H1 (cell line): ENCODE measurements at places on chromosomes 16 and 17.

GRCh38 chr17:37019741-37020129 lies 71.0 kb downstream of the AATF start:
- no peak for DNase-seq

DNA sequence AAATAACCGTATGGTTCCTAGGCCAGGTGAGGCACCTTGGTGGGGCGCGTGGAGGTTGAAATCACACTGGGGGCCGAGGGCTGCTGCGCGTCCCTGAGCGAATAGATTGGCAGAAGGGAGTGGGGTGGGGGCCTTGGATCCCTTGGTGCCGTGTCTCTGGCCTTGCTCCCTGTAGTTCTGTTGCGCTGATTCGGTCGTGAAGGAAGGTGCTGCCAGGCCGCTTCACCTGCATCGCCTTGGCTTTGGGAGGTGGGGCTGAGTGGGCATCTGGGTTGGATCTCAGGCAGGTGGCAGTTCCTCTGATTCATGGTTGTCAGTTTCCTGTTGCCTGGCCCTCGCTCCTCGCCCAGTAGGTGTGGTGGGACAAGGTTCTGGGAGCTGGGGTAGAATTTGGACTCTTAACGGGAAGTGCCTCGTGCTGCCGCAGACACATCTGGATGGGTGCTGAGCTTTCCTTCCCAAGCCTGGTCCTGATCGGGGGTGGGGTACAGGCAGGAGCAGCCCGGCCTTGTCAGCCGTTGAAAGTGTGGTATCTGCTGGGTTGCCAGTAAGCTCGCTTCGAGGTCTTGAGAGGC lies 30.1 kb downstream of the PGS1 start:
- no peak for DNase-seq

- no peak for DNase-seq
Measured at GRCh38 chr17:27318228-27318627, 24.3 kb downstream of the WSB1 start.

DNA sequence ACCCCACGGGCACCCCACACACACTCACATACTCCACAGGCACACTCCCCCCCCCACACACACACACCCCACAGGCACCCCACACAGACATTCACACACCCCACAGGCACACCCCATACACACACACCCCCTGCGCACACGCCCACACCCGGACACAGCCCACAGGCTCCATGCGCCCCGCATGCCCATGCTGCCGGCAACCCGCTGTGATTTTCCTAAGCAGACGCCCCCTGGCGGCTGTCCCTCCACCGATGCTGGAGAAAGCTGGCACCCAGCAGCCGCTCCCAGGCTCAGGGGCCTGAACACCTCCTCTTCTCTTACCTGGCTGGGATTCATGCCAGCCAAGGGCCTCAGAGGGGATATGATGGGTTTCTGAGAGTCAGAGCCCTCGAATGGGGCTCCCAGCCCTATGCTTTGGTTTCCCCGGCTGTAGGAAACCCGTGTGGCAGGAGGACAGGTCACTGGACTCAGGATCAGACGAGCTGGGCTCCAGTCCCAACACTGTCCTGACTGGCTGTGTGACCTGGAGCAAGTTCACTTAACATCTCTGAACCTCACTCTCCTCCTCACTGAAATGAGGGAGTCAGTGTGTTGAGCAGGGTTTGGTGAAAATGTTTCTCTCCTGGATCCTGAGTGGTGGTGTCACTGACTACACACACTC lies 19.6 kb upstream of the TNFRSF13B start:
- peak; percentile 50 for DNase-seq

DNA sequence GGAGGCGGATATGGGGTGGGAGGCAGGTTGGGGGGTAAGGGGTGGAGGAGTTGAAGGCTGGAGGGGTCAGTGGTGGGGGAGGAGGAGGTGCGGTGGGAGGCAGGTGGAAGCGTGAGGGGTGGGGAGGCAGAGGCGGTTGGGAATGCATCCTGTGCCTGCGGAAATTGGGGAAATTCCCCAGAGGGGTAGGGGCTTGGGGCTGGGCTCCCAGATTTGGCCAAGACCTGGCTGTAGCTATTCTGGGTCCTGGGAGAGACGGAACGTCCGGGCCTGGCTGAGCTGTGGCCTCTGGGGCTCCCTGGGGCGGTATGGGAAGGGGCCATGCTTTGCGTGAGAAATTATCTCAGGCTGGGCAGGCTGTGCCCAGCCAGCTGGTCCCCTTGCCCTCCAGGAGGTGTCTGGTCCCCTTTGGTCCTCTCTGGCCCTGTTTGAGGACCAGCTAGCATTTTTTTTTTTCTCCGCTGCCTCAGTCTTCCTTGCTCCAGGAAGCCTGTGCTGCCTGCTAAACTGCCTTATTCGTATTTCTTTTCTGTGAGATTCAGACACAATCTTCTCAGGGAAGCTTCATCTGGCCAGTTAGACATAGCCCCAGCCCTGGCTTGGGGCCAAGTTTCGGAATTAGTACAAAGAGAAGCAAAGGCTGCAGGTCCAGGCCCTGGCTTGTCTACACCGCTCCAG lies 7.3 kb upstream of the TRPV2 start:
- no peak for DNase-seq

DNA sequence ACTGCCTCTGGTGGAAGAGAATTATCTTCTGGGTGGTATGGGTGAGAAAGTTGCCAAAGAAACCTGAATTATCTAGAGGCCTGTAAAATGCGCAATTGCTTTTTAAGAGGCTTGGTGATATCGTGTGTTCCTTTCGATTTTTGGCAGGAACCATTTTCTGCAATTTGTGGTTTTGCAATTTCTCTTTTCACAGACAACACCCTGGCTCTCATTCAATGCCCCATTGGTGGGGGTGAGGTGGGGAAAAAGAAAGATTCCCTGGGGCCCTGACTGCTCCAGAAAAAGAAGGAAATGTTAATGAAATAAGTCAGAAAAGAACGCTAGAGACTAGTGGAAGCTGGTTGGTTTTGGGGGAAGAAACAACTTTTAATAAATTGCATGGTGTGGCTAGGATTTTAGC lies 77.4 kb downstream of the ANKFN1 start:
- DNase-seq, result no peak

GRCh38 chr17:66115246-66115645 lies 76.7 kb downstream of the CEP112 start:
- DNase-seq, result no peak

- no peak for DNase-seq
Measured at GRCh38 chr17:12619459-12620199, 46.1 kb upstream of the MYOCD start.

DNA sequence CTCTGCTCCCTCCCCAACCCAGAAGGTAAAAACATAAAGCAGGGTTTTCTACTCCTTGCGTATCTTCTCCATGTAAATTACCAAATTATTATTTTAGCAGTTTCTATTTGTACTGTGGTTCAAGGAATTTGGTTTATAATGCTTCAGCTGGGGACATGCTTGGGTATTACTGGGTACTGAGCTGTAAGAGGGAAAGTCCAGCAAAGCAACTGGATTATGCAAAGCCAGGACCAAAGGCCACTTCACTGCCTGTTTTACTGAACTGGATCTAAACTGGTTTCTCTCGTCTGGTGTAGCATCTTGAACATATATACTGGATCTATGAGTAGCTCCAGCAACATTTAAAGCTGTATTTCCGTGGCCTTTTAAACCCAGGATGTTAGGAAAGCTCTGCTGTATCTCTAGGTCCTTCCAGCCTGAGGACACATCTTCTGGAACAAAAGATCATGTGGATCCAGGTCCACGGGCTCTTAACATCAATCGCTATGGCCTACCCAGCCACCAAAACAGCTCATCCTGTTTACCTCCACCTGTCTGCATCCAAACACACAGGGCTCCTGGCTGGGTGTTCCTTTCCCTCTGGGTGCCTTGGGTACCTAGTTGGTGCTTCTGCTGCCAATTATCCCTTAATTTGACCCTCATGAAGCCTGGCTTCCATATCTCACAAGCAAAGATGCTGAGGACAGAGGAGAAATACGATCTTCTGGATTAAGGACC lies 7.2 kb downstream of the PMP22 start:
- no peak for DNase-seq

DNA sequence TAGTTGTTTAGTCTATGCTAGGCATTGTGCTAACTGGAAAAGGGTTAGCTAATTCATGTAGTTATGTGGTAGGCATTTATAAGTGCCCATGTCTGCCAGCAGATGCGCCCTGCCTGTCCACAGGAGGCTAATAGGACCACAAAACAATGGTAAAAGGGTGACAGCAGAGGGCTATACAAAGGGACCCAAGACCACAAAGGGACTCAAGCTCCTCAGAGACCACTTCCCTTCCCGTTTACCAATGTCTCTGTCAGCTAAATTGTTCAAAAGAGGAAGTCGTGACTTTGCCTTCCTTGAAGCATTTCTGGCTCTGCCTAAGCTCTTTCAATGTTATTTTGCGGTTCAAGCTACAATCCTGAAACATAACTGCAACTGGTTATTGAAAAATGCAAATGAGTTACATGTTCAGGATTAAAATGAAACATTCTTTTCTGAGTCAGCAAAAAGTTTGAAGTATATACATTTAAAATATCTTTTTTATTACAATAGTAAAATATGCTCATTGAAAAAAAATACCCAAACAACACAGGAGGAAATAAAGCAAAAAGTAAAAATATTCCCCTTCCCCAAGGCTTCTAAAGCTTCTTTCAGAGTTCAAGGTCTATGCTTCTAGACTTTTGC lies 149.2 kb downstream of the MAF start:
- no peak for DNase-seq

DNA sequence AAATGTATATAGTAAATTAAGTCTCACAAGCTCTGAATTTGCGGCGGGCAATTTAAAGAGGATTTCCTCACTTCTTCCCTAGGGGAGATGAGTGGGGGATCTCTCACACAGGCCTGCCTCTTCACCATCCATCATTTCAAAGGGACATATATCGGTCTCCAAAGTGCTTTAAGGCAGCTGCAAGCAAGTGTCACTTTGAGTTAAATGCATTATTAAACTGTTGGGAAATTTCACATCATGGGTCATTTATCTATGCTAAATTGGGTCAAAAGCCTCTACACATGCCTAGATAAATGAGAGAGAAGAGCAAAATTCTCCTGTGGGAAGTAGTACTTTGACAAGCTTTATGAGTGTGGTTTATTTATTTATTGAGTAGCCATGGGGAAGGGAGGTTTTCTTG lies 1106.1 kb upstream of the GOT2 start:
- DNase-seq, result no peak

- no peak for DNase-seq
Measured at GRCh38 chr17:65147955-65148354, 10.8 kb downstream of the RGS9 start.

GRCh38 chr16:3481696-3482658 lies 13.3 kb downstream of the C16orf90 start:
- no peak for DNase-seq

- DNase-seq, result peak; percentile 94
Measured at GRCh38 chr16:23452572-23453337, at the start of gene COG7. Gene COG7 (minus strand): TSS chr16:23453189. CDS start chr16:23452994, 195 bp downstream.

GRCh38 chr16:10536814-10537389 lies 43.5 kb downstream of the EMP2 start:
- DNase-seq, result no peak

- DNase-seq, result no peak
Measured at GRCh38 chr17:3693829-3694231, 2.1 kb downstream of the P2RX5 start.

DNA sequence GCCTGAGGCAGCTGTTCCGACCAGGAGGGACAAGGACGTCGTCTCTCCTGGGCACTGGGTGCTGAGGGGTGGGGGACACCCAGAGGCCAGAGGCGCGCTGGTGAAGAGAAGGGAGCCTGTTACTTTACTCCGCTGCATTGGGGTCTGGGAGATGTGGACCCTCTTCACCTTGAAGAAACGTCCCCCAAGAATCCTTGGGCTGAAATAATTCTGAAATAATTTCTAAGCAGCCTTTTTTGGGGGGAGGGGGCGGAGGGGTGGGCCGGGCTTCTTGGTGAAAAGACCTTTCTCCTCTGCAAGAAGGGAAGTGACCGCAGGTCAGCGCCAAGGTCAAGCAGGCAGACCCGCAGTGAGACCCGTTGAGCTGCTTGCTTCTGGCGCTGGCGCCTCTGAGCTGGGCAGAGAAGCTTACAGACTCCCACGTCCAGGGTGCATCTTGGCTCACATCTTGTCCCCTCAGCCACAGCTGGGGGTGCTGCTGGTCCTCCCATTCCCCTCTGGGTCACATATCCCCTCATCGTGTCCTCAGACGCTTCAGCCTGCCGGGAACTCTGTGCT lies 1.1 kb downstream of the SYT17 start:
- peak; percentile 52 for DNase-seq

DNA sequence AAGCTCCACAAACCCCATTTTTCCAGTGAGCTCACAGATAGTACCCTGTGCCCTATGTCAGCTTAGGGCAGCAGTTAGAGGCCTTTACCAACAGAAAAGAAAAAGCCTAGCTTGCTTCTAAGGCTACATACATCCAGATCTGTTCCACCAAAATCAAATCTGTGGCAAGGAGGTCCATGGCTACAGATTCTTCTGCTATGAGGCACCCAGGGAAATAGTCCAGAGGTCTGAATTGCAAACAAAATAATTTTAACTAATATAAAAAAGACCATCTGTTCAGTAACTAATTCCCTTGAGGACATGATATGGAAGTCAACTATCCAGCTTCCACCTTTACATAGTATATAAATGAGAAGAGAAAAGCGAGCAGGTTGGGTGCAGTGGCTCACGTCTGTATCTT lies 129.3 kb downstream of the PARN start:
- no peak for DNase-seq

DNA sequence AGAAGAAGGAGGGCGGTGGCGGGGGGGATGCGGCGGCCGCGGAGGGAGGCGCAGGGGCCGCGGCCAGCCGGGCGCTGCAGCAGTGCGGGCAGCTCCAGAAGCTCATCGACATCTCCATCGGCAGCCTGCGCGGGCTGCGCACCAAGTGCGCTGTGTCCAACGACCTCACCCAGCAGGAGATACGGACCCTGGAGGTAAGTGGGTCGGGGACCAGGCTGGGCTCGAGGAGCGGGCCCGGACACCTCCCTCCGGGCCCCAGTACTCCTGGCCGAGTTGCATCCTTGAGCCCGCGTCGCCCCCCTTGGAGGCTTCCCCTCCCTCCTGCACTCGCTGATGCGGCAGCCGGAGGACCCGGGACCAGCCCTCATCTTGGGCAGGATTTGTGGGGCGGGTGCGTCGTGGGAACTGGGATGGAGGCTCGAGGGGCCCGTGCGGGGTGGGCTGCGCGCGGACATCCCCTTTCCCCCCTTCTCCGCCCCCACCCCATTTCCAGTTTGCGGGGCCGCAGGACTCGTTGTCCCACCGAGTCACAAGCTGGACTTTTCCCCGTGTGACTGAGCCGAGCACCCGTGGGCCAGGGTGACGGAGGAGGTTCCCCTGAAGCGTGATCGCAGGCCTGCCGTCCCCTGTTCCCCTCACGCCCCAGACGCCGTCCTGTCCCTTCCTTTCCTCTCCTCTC lies 572 bp downstream of the KSR1 start:
- no peak for DNase-seq
